ENCODE measurements at places on chromosomes 4 and X.

- no peak for DNase-seq
Measured at GRCh38 chr4:2472187-2472586, 3.3 kb downstream of the RNF4 start.

DNA sequence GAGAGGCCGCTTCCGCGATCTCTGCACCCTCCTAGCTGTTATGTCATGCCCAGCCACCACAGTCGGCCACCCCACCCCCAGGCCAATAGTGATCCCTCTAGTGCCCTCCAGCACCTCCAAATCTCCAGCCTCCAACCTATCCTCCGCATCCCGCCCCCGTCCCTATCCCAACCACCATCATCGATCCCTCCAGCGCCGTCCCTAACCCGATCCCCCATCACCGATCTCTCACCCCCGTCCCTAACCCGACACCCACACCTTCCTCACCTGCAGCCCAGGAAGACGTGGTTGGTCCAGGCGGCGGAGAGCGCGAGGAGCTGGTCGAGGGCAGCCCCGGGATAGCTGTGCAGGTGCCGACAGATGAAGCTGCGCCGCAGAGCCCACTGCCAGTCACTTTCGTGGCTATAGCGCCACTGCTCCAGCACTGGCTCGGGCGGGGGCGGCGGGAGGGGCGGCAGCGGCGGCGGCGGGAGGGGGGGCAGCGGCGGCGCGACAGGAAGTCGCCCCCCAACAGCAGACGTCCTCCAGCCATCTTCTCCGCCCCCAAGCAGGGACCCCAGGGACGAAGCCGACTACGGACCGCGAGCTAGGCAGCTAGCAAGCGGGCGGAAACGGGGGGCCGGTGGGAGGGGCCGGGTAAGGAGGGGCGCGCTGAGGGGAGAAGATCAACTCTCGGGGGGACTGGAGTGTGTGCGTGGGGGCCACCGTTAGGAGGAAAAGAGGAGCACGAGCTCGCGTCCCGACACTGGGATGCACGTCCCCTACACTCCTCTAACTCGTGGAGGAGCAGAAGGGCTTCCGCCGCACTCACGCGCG lies 552 bp downstream of the NKRF start:
- DNase-seq, result peak; percentile 64

- no peak for DNase-seq
Measured at GRCh38 chr4:183821076-183821853, 83.8 kb upstream of the STOX2 start.

DNA sequence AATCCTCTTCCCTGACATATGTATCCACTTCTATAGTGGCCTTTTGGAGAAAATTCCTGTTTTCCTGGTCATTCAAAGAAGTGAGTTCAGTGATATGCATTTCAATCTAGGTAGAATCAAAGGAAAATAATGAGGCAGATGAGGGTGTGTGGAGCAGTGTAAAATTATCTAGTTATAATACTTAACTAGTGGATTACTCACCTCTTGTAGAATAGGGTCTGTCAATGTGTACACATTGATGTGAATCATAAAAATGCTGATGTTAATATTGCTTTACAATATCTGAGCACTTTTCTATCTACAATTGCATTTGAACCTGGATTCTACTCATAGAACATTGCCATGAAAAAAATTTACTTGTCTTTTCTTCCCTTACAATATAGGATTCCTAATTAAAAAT lies 293.5 kb downstream of the GBA3 start:
- no peak for DNase-seq
